ENCODE measurements at places on chromosomes 13 and 19. TPM values are rescaled to one million over a fixed set of nuclear protein-coding genes. Genes with fewer than 3 reads are reported as not detected.

DNA sequence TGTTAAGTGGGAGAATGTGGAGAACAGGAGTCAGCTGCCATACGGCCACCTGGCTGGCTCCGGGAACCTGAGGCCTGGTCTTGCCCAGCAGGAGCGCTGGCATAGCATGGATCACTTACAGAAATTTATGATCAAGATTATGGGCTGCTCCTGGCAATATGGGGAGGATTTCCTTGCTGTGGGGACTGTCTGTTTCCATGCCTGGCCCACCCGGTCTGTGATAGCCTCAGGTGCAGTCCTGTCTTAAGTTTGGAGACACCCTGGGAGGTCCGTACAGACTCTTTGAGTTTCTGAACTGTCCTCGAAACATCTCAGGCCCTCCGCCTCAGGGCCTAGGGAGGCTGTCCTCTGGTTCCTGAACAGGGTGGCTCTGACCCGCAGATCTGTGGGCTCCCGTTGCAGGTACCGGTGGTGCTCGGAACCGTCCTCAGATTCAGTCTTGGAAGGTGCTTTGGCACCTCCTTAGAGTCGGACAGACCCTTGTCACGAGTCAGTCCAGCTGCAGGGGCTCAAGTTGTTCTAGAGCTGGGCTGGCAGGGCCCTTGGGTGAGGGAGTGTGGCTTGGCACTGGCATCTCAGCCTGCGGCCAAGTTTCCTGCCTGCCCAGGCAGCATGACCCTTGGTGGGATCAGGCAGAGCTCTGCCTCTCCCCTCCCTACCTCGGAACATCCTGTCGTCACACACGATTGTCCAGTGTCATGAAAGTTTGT lies 4.9 kb downstream of the TFDP1 start:
- H3K4me3 ChIP-seq = no peak overlapping the region
- no peak for DNase-seq
- H3K36me3 ChIP-seq = peaks cover 7% of the 10 kb centered on the region

Gene CD209
- 0.56 TPM for total RNA-seq

- H3K27me3 ChIP-seq = no peaks in the 10 kb centered on the region
- H3K27ac ChIP-seq = no peak overlapping the region
- no peak overlapping the region for H3K4me3 ChIP-seq
- H3K36me3 ChIP-seq = no peaks in the 10 kb centered on the region
Measured at GRCh38 chr13:67192751-67193150, 37.4 kb downstream of the PCDH9 start.

- no peak overlapping the region for H3K4me3 ChIP-seq
- peaks cover 8% of the 10 kb centered on the region for H3K4me1 ChIP-seq
- no peak overlapping the region for H3K27ac ChIP-seq
- no peaks in the 10 kb centered on the region for H3K27me3 ChIP-seq
- no peak for DNase-seq
Measured at GRCh38 chr13:39315796-39316195, 277.5 kb downstream of the NHLRC3 start.

DNA sequence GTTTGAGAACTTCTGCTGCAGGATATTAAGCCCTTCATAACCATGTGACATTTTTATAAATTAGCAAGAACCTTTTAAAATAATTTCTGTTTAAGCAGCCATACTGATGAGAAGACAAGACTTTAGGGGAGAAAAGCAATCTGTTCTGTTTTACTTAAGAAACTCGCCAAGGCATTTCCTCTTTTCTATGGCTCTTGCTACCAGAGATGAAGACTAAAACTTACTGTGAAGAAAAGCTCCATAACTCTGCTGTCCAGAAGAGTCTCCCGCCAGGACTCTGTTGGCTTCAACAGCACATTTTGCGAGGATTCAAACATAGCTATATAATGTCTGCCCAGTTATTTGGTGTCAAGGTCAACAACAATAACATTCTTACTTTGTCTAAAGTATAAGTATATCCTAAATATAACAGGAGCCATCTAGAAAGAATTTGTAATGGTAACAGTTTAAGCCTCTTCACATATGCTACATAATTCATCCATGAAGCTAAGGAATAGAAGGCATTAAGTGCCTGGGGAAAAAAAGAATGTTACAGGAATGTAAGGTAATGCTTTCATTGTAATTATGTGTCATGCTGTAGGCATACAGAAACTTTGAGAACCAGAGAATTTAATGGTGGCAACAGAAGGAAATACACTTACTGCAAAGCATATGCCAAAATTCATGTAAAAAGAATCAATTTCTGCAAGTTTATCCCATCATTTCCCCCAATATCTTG lies 53.2 kb upstream of the EEF1AKMT1 start:
- H3K4me1 ChIP-seq = peaks cover 73% of the 10 kb centered on the region
- H3K4me3 ChIP-seq = no peak overlapping the region
- peak overlapping the region; percentile 88 for H3K27ac ChIP-seq
- H3K36me3 ChIP-seq = no peaks in the 10 kb centered on the region

Gene CGB7
- total RNA-seq = 1.1 TPM

Gene SMIM44
- total RNA-seq = not detected

Gene VSTM2B
- total RNA-seq = not detected

Gene CPB2
- total RNA-seq = not detected

GRCh38 chr13:42099962-42100675 lies 51.7 kb downstream of the DGKH start:
- no peak for DNase-seq
- peaks cover 7% of the 10 kb centered on the region for H3K4me1 ChIP-seq
- no peaks in the 10 kb centered on the region for H3K36me3 ChIP-seq
- no peak overlapping the region for H3K4me3 ChIP-seq

Gene DHDH
- total RNA-seq = not detected

GRCh38 chr19:50266896-50267295 lies 62.3 kb downstream of the KCNC3 start:
- H3K27ac ChIP-seq = no peak overlapping the region
- H3K27me3 ChIP-seq = no peaks in the 10 kb centered on the region
- peaks cover 70% of the 10 kb centered on the region for H3K36me3 ChIP-seq
- no peaks in the 10 kb centered on the region for H3K4me1 ChIP-seq

DNA sequence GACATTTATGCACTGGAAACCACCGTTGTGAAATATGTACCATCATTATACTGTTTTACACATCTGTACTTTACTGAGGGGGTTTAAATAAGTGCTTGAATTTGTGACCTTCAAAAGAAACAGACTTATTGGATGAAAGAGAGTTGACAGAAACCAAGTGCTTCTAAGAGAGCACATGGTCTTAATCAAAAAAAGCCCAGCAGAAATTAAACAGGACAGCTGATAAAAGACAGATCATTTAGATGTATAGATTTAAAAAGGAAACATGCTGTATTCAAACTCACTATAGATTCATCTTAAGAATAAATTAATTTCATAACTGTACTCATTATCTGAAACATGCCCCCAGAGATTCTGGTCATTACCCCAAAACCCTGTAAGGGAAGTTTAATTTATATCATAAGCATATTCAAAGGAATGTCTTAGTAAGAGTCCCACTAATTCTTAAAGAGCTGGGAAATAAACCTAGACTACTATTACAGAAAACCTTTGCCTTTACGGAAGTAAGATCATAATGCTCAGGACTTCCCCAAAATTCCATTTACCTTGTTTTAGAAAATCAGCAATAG lies 421.8 kb downstream of the DCT start:
- H3K27me3 ChIP-seq = no peaks in the 10 kb centered on the region
- no peaks in the 10 kb centered on the region for H3K36me3 ChIP-seq
- H3K27ac ChIP-seq = no peak overlapping the region
- no peak overlapping the region for H3K4me3 ChIP-seq
- no peak for DNase-seq

All from gastrocnemius medialis (tissue), 4 donors.